Suppressor macrophage (primary cell): ENCODE measurements at places on chromosomes 1 and 21.
A peak's percentile ranks its signal among the peaks of the same experiment; 100 is the strongest.

GRCh38 chr1:47894410-47895278, 102.5 kb downstream of the TRABD2B start:
- DNase-seq, result peak; percentile 75

DNA sequence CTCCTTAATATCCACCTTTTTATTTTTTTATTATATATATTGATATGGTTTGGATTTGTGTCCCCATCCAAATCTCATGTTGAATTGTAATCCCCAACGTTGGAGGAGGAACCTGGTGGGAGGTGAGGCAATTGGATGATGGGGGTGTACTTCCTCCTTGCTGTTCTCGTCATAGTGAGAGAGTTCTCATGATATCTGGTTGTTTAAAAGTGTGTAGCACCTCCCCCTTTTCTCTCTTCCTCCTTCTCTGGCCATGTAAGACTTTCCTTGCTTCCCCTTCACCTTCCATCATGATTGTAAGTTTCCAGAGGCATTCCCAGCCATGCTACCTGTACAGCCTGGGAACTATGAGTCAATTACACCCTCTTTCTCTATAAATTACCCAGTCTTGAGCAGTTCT, 22.7 kb upstream of the CCSAP start:
- peak; percentile 63 for DNase-seq

DNA sequence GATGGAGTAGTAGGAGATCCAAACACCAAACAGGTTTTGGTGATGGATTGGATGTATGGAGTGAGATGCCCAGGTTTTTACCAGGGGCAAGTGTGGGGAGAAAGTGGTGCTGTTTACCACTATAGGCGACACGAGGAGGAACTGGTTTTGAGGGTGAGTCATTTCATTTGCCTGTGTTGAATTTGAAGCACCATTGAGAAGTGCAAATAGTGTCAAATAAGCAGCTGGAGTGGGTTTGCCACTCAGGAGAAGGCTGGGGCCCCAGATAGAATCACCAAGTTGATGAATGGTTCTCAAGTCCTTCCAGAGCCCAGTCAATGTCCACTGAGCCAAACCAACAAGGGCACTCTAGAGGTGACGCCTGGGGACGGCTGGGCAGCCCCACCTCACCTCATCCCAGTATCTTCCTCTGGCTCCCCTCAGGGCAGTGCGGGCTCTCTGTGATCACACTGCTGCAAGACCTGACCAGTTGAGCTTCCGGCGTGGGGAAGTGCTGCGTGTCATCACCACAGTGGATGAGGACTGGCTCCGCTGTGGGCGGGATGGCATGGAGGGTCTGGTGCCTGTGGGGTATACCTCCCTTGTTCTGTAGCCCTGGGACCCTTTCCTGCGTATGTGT, 9.4 kb downstream of the RUSC1 start:
- DNase-seq, result peak; percentile 7

GRCh38 chr1:27634177-27634984, 604 bp downstream of the FGR start:
- peak; percentile 82 for DNase-seq

DNA sequence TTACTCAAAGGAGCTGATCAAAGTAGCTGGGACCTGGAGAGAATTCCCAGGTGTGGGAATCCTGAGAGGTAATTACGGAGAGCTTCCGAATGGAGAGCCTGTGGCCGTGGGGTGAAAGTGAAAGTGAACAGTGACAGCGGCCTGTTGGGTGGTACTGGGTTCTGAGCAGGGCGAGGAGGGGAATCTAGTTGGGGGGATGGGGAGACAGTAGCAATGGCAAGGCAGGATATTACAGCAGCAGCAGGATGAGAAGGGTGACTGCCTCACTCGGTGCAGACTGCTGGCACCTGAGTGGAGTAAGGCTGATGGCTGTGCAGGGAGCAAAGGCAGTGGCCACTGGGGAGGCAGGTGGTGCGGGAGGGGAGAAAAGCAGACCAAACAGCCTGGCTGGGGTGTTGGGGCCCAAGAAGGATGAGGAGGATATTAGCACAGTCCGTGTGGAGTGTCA, 70.3 kb upstream of the PRDX6 start:
- no peak for DNase-seq

DNA sequence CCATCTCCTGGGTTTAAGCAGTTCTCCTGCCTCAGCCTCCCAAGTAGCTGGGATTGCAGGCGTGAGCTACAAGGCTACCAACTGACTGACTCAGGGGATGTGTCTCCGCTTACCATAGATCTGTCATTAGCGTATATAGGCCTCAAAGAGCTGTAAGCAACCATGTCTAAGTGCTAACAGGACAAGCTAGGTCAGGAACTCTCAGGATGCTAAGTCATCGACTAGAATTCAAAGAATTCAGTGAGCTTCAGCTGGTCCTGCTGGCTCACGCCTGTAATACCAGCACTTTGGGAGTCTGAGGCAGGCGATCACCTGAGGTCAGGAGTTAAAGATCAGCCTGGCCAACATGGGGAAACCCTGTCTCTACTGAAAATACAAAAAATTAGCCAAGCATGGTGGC, 29.5 kb downstream of the CAPN2 start:
- no peak for DNase-seq

DNA sequence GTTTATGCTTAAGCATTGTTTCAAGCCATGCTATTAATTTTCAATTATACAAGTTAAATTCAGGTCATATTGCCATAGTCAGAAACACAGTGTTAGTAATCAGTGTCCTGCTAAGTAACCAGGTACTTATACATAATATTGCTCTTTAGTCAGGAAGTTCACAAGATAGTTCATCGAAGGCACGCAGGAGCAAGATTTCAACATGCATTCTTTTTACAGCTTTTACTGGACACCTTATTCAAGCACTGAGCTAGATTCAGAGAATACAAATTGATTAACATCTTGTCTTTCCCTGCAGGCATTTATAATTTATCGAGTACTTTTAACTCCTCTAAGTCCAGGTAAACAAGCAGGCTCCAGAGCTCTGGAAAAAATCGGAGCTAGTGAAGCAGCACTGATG, 202.3 kb upstream of the BRINP3 start:
- no peak for DNase-seq

DNA sequence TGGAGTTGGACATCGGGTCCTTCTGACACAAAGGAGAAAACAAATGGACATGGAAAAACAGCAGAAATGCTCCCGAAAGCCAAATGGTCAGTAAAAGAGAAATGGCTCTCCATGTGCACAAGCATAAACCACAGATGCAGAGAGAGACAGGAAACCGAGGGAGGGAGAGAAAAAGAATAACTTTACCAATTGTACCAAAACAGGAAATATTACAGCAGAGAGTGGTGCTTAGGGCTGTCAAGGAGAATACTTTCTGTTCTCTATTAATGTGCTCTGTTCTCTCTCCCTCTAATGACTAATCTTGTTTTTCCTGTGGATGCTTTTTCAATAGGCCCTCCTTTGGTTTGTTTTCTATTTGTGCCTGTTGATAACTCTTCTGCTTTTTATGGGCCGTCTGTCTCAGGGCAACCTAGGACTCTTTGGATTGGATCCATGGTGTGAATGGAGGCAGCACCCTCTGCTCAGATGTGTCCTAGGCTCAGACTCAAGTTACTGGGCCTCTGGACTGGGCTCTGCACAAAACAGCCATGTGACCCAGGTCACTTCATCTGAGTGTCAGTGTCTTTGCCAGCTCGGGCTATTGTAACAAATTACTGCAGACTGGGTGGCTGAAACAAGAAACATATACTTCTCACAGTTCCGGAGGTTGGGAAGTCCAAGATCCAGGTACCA, 663.0 kb downstream of the NPHP4 start:
- no peak for DNase-seq

DNA sequence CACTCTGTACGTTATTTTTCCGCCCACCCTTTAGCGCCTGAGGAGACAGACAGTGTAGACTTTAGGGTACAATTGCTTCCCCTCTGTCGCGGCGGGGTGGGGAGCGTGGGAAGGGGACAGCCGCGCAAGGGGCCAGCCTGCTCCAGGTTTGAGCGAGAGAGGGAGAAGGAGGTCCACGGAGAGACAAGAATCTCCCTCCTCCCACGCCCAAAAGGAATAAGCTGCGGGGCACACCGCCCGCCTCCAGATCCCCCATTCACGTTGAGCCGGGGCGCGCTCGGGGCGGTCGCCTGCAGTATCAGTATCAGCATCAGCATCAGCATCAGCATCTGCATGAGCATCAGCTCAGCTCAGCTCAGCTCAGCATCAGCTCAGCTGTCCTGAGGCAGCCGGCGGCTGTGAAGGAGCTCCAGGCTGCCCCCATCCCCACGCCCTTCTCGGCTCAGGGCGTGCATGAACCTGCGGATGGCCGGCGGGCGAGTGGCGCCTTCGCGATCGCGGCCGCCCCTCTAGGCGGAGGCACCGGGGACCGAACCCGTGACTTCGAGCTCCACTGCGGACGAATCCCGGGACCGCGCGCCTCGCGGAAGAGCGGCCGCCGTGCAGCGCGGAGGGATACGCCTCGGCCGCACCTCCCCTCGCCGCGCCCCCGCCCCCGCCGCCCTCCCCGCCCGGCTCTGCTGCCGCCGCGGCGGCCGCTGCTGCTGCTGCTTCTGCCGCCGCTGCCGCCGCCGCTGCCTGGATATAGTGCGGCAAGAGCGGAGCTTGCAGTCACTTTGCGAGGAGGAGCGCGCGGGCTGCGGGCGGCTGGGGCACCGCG, at the start of gene NCAM2:
NCAM2 (plus strand) TSS at position 774 of the 820 bp plus-strand sequence.
- DNase-seq, result peak; percentile 89

DNA sequence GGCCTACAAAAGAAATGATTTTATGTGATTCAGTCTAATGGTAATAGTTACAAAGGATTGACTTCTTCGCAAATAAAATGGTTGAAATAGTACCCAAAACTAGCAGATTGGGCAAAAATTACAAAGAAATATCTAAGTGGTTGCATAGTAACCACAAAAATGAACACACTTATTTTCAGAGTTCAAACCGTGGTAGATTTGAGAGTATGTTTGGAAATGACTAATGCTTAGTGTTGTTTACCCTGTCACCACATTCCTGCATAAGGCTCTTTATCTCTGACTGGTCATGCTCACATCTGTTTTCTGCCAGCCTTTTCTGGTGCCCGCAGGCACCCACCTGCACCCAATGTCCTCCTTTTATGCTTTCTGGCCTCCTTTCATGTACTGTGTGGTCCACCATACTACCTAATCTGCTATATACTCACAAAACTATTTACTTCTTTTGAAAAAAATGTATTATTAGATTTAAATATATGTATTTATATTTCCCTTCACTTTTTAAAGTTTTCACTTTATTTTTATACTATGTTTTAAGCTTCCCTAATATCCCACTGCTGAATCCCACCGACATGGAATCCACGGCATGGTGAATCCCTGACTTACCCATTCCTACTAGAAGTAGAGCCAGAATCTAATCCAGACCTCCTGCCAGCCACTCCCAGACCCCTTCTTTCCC, 30.3 kb downstream of the PTPRC start:
- DNase-seq, result no peak
